Stimulated activated naive CD8-positive, alpha-beta T cell treated with anti-CD3 and anti-CD28 coated beads, Interleukin-15, amount 100 ng/mL, for 72 hours (primary cell): ENCODE measurements at places on chromosomes 4 and X.

- no peak for DNase-seq
These were observed 224.2 kb downstream of the AFAP1 start for GRCh38 chr4:7715271-7716009.

DNA sequence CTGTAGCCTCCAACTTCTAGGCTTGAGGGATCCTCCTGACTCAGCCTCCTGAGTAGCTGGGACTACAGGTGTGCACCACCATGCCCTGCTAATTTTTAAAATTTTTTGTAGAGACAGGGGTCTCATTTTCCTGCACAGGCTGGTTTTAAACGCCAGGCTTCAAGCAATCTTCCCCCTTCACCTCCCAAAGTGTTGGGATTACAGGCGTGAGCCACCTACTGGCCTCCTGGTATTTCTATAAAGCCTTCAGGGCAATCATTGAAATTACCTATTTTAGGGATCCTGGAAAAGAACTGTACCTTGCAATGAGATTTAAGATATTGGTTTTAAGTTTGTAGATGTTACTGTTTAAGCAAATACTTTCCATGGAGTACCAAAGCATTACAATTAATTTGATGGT is 13.5 kb upstream of the PLS3 start:
- no peak for DNase-seq

- peak; percentile 3 for DNase-seq
These were observed 111.3 kb upstream of the LNX1 start for GRCh38 chr4:53702334-53703266.

GRCh38 chr4:124025000-124025399 is 628.4 kb downstream of the SPRY1 start:
- DNase-seq = no peak

- no peak for DNase-seq
These were observed 8.9 kb downstream of the POLA1 start for GRCh38 chrX:24702362-24703184.

DNA sequence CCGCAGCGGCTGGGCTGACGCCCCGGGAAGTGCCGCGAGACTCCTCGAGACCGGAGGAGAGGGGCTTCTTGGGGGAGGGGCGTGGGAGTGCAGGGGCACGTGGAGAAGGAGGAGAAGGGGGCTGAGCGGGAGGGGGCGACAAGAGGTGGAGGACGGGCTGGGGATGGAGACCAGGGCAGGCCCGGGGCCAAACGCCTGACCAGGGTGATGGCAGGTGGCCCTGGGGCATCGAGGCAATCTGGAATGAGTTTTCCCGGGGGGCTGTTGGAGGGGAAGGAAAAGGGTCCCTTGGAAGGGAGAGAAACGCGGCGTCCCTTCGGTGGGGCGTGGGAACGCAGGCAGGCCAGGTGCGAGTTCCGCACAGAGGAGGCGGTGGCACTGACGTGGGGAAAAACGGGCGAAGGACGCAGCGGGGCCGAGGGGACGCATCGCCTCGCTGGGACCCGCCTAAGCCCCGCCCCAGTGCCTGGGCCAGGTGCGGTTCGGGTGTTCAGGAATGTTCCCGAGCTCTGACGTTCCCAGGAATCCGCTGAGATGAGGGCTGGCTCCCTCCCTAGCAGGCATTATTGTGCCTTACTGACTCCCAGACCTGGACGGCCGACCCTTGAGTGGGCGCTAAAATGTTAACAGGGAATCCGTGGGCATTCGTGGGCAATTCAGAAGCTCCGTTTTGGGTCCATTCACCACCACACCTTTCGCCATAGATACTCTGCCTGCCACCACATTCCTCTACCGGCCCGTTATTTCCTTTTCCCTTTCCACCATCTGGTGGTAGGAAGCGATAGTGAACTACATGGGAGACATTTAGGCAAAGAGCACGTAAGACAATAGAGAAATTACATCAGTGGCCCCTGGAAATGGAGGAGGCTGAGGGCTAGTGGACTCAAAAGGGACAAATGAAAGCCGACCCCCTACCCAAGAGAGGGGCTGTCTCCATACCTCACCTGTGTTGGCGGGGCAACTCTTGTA is 795 bp upstream of the SH3KBP1 start:
- DNase-seq = peak; percentile 44

DNA sequence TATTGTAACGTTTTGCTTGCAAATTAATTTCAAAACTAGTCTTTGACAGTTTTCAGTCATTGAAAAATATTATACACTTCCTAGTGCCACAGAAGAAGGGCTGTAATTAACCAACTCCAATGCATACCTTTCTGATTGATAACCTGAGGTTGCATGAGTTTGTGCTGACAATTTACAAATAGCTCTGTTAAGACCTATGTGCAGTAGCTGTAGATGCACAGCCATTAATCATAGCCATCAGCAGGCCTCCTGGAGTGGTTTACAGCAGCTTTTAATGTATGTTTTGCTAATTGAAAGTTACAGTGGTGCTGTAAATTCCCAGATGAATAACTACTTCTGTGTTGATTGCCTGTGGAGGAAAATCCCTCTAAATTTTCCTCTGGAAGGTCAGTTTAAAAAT is 758.1 kb downstream of the SH3BGRL start:
- no peak for DNase-seq

GRCh38 chr4:36386691-36387090 is 105.3 kb downstream of the DTHD1 start:
- DNase-seq = no peak

GRCh38 chr4:67934628-67935027 is 28.7 kb downstream of the TMPRSS11A start:
- no peak for DNase-seq
